Kidney (tissue), 22 donors: ENCODE measurements at places on chromosomes 12 and 14. TPM values are rescaled to one million over a fixed set of nuclear protein-coding genes. Genes with fewer than 3 reads are reported as not detected.

The EIF2B2 gene
- polyA plus RNA-seq = 60.6 TPM

The DLGAP5 gene
- polyA plus RNA-seq = not detected

The SYNDIG1L gene
- polyA plus RNA-seq = 0.47 TPM

The PCED1B gene
- polyA plus RNA-seq = 2.8 TPM

The TCL1B gene
- not detected for polyA plus RNA-seq

The ANKS1B gene
- polyA plus RNA-seq = 1.7 TPM

The MAP1LC3B2 gene
- 4.5 TPM for polyA plus RNA-seq

The MSRB3 gene
- 10.3 TPM for polyA plus RNA-seq

GRCh38 chr14:104284107-104284592 is 145.8 kb downstream of the KIF26A start:
- DNase-seq = no peak

DNA sequence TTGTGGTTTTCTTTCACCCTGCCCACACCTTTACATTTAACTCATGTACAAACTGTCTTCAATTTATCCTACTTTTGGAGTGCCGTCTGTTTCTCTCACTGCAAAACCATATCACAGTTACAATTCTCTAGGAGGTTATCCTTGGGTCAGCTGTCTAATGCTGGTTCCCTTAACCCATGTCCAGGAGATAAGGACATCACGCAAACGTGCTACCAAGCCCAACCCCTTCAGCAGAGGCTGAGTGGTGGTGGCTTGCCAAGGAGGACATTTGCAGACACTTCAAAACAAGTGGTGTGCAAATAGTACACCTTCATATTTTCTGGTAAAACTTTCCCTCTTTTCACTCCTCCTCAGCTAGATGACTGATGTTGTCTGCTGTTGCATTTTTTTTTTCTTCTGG is 167.9 kb downstream of the PAX9 start:
- no peak for DNase-seq

DNA sequence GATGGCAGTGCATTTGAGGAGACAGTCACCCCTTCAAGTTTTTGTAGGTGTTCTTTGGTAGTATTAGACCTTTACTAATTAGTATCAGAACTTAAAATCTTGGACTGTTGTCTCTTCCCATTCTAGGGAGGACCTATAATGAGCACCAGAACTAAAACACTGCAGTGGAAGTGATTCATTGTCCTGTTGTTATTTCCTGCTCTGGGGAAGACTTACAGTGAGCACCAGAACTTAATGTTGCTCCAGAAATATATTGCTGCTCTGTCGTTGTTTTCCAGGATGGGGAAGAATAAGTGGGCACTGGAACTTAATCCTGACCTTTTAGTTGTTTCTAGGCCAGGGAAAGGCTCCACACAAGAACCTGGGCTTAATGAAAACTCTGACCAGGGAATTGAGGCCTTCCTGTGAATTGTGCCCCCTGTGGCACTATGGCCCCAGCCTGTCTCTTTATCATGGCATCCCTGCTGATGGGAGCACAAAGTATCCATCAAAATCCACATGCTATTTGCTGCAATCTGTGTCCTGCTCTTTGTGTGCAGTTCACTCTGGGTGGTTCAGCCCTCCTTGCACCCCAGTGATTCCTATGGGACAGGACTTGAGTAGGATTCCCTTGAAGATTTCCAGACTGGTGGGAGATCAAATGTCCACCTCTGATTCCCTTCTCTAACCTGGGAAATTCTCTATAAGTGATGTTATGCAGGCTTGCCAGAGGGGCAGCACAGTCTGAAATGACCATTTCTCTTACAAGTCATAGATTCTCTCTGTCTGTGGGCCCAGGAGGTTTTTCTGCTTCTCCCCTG is 175.8 kb downstream of the PAWR start:
- DNase-seq = no peak

DNA sequence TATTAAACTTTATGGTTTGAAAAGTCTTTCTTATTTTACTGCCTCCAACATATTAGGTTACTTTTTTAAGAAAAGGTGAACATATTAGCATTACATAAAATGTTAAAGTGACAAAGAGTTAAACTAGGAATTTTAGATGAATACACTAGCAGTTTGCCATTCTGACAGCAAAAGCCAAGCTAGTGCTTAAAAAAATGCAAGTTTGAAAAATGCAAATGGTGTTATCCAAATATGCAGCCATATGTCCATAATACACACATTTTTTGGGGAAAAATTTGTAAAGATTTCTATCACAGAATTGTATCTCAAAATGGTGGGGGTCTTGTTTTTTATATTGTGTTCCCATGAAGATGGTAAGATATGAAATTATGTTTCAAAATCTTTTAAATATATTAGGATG is 466.1 kb downstream of the FOXG1 start:
- DNase-seq = no peak

GRCh38 chr14:35140718-35141581 is 18.6 kb downstream of the PRORP start:
- no peak for DNase-seq

DNA sequence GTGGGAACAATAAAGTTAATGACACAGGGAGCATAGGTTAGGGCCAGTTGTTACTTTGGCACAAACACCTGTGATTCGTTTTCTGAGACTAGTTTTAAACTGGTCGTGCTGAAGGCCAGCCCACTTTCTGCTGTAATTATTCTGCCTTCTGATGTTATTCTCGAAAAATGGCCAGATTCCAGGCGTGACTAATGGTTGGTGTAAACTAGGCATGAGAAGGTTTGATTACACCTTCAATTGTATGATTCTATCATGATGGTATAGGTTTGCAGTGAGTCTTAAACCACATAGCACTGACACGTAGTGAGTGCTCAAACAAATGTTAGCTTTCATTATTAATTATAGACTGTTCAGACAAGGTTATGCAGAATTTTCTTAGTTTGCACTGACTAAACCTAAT is 39.0 kb downstream of the CKB start:
- no peak for DNase-seq

GRCh38 chr14:57189070-57189469 is 79.6 kb downstream of the EXOC5 start:
- DNase-seq = no peak

DNA sequence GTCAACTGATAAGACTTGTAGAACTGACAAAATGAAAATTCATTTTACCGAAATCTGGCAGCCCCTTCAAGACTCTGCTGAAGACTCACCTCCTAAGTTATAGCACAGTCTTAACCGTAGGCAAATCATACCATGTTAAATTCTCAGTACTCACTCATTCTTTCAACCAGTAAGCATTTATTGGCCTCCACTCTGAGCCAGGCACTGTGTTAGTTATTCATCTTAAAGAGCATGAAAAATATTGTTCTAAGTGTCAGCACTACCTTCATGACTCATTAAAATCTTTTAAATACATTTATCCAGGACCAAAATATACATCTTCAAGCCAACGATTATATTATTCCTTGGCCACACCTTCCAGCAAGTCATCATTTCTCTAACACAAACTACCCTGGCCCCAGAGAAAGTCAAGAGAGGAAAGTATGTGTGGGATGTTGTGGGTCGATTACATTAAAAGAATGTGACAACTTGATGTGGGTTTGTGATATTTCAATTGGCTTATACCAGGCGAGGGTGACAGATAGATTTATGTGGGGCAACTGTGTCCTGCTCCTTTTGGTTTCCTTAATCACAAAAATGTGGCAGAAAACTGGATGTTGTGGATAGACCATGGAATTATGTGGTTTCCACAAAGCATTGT is 55.0 kb downstream of the TMEM30B start:
- DNase-seq = peak; percentile 24
